Breast epithelium (tissue), 4 donors: ENCODE measurements at places on chromosomes 2 and 18.
A peak's percentile ranks its signal among the peaks of the same experiment; 100 is the strongest.

- no peaks in the 10 kb centered on the region for H3K36me3 ChIP-seq
- H3K27ac ChIP-seq: no peak overlapping the region
- H3K4me1 ChIP-seq: no peaks in the 10 kb centered on the region
Observed at GRCh38 chr18:22674272-22674671, 256.6 kb upstream of the CTAGE1 start.

DNA sequence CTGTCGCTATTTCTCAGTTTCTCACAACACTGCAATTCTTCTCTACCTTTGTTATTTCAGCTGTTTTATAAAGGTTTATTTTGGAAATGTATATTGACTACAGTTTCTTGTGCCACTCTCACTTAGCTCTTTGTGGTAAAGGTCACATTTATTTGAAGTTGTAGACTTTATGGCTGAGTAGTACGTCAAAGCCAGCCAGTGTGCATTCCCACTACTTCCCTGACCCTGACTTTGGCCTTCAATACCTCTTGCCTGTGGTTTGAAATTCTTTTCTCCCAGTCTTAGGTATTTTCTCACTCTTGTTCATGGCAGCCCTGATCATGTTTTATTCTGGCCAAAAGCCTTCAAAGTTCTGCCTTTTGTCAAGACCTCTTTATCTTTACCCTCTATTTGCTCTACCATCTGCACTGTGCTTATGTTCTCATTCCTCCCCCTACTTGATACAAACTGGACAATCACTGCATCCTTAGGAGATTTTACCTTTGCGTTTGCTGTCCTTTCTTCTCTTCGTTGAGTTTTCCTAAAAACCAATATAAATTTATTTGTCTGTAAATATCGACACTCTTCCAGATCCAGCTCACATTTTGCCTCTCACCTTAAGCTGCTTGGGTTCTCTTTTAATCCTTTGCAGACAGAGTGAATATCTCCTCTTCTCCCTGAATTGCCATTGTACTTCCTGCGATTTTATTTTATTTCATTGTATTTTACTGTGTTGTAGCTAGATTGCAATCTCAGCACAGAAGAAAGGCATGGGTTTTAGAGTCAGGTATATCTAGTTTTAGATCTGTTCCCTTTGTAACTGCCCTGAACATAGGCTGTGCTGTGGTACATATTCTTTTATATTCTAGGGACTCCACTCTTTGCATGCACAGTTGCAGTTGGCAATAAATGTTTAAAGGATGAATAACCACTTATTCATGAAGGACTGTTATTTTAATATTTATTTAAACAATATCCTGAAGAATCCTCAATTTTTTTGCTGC is 31.2 kb downstream of the GULP1 start:
- no peak overlapping the region for H3K27ac ChIP-seq
- no peaks in the 10 kb centered on the region for H3K4me1 ChIP-seq

DNA sequence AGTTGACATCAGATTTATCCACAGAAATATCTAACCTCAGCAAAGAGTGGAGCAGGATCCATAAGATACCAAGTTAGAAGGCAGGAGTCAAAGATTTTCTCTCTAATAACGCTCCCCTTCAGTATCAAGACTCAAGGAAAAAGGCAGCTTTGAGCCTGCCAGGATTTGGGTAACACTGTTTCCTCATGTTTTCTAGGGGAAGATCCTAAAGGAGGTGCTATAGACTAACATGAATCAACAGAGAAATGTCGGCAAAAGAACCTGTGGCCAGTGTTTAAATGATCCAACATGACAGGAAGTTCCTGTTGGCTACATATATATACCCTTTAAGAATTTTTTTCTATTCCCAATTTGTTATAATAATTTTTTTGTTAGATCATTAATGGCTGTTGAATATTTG is 402.3 kb downstream of the TGIF1 start:
- H3K4me1 ChIP-seq: no peaks in the 10 kb centered on the region
- no peak overlapping the region for H3K27ac ChIP-seq
- H3K36me3 ChIP-seq: no peaks in the 10 kb centered on the region
- no peaks in the 10 kb centered on the region for H3K27me3 ChIP-seq

DNA sequence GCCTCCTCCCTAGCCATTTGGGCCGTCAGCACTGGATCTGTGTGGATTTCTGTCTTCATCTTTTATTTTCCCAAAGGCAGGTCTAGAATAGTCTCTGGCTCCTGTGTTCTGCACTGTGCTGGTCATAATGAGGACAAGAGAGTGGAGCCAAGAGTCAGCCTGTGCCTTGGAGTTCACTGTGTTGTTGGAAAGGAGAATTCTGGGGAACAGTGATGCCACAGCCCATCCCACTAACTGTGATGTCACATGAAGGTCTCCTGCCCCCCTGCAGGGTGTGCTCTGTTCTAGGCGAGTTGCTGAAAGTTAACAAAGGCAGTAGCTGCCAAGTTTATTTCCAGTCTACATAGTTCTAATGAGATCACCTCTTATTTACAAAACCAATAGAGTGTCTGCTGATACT is 248.5 kb downstream of the TPGS2 start:
- no peak for DNase-seq
- no peaks in the 10 kb centered on the region for H3K36me3 ChIP-seq
- no peaks in the 10 kb centered on the region for H3K4me1 ChIP-seq

- no peaks in the 10 kb centered on the region for H3K27me3 ChIP-seq
- H3K4me1 ChIP-seq: no peaks in the 10 kb centered on the region
- H3K27ac ChIP-seq: peak overlapping the region; percentile 92
- H3K36me3 ChIP-seq: no peaks in the 10 kb centered on the region
- DNase-seq: no peak
Observed at GRCh38 chr2:46298272-46298521, 990 bp downstream of the EPAS1 start.
